H9 (cell line): ENCODE measurements at places on chromosomes 11 and 22. TPM values are rescaled to one million over a fixed set of nuclear protein-coding genes. Genes with fewer than 3 reads are reported as not detected.

- no peaks in the 10 kb centered on the region for H3K27me3 ChIP-seq
- no peak overlapping the region for H3K4me3 ChIP-seq
- H3K4me1 ChIP-seq, result no peaks in the 10 kb centered on the region
- H3K27ac ChIP-seq, result no peak overlapping the region
These were observed 846.2 kb upstream of the API5 start for GRCh38 chr11:42465623-42466022.

GRCh38 chr11:124894606-124895430 is 2.8 kb downstream of the ROBO4 start:
- no peak for DNase-seq
- no peaks in the 10 kb centered on the region for H3K27me3 ChIP-seq
- peaks cover 4% of the 10 kb centered on the region; the same call in 1 of the 2 replicates for H3K4me1 ChIP-seq
- H3K36me3 ChIP-seq, result no peaks in the 10 kb centered on the region
- H3K27ac ChIP-seq, result no peak overlapping the region

PICALM gene
- 76.4 and 80.4 TPM in 2 replicates for total RNA-seq

DNA sequence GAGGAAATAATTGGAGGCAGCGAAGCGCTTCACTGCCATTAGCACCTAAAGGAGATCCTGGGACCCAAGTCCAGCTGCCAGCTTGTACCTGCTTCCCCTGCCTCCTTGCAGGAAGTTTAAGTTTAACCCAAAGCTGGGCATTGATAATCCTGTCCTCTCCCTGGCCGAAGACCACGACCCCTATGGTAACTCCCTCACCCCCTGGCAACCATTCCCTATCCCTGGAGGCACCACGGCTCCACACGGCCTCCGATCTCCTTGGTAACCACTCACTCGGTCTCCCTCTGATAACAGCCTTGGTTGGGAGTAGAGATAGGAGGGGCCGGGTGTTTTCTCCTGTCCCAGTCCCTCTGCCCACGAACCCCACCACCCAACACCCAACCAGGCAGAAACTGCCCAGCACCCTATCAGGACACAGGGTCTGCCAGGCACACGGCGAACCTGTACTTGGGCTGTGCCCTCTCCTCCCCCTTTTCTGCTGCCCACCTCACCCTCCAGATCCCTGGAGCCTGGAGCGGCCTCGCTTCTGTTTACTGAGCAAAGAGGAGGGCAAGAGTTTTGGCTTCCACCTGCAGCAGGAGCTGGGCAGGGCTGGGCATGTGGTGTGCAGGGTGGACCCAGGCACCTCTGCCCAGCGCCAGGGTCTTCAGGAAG is 833 bp downstream of the NHERF4 start:
- no peaks in the 10 kb centered on the region for H3K27me3 ChIP-seq
- DNase-seq, result no peak
- no peaks in the 10 kb centered on the region for H3K4me1 ChIP-seq
- no peaks in the 10 kb centered on the region for H3K36me3 ChIP-seq
- H3K27ac ChIP-seq, result no peak overlapping the region

SMTNL1 gene
- 0.18 TPM in 1 of 2 replicates, not detected in the other for total RNA-seq

- H3K27ac ChIP-seq, result no peak overlapping the region
- no peaks in the 10 kb centered on the region for H3K36me3 ChIP-seq
- H3K27me3 ChIP-seq, result peaks cover 91% of the 10 kb centered on the region
- peak; percentile 65 for DNase-seq
These were observed 5.4 kb downstream of the PAX6 start for GRCh38 chr11:31805629-31806185.
